Aorta (tissue), 5 donors: ENCODE measurements at places on chromosomes 2 and 18.

GRCh38 chr18:26911840-26912239 is 46.3 kb upstream of the AQP4 start:
- DNase-seq, result no peak

DNA sequence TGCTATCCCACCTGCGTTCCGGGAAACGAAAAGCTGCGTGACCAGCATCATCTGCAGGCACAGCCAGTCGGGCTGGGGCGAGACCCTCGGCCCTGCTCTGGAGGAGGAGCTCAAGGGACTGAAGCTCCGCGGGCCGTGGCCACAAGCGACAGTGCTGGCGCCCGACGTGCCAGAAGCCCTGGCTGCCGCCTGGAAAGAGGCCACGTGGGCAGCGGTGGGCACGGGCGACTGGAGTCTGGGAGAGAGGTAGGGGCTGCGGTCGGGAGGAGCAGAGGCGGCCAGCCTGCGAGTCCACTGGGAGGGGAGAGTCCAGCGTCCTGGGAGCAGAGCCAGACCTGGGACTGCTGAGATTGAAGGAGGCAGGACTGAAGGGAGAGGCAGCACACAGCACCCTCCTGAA is 9.2 kb downstream of the DTYMK start:
- peak; percentile 71 for DNase-seq

- DNase-seq, result no peak
Measured at GRCh38 chr2:38509314-38509946, 93.3 kb downstream of the HNRNPLL start.

GRCh38 chr18:58252166-58252565 is 208.1 kb downstream of the NEDD4L start:
- DNase-seq, result no peak

DNA sequence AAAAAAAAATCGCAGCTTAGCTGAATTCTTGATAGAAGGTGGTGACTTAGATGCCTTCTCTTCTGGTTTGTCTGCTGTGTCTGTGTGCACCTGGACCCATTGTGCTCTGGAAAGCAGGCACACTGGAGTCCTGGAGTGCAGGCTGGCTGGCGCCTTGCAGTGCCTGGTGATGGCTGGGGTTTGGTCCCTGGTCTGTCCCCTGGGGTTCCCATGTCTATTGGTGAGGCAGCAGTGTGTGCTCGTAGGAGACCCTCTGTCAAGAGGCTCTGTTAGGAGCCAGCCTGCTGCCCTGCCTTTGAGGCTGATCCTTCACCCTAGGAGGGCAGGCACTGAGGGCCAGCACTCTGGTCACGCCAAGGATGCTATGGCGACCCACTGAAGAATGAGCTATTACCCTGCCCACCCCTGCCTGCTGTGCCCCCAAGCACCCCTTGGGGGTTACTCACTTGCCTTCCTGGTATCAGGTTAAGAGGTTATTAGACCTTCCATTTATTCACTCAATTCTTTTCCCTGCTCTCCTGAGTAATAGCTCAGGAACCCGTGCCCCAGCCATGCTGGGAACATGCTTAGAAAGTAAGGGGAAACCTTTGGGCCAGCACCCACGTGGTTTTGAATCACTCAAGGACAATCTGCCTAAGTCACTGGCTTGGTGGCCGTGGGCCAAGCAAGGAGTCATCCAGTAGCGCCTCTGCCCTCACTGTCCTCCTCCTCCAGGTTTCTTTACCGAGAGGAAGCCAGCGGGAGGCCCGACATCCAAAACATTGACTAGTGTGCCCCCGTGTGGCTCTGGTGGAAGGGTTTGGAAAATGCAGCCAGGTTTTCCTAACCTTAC is 284.5 kb downstream of the PRKCE start:
- DNase-seq, result peak; percentile 96

DNA sequence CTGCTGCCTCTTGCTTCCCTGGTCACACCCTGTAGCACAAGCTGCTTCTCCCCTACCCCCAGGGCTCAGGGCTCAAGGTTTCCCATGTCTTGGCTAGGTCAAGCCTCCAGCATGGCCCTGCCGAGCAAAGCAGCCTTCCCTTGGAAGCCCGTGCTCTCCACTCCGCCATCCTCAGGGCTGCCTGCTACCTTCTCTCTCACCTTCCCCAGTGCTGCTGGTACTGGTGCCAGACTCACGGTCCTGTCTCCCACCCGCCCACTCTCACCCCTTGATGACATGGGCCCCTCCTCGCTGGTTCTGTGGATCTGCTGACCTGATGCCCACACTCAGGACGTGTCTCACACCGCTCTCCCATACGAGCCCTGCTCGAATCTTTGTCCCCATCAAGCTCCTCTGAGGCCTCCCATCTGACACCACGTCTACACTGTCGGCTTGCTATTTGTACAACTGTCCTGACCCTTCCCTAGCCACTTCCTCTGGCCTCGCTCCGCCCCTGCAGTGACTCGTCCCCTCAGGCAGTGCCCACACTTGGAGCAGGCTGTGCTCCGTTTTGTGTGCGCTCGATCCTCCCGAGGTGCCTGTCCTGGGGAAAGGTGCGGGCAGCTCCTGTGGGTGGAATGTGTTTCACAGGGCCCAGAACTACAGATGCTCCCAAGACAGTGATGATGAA is 49.9 kb downstream of the ZAP70 start:
- no peak for DNase-seq

DNA sequence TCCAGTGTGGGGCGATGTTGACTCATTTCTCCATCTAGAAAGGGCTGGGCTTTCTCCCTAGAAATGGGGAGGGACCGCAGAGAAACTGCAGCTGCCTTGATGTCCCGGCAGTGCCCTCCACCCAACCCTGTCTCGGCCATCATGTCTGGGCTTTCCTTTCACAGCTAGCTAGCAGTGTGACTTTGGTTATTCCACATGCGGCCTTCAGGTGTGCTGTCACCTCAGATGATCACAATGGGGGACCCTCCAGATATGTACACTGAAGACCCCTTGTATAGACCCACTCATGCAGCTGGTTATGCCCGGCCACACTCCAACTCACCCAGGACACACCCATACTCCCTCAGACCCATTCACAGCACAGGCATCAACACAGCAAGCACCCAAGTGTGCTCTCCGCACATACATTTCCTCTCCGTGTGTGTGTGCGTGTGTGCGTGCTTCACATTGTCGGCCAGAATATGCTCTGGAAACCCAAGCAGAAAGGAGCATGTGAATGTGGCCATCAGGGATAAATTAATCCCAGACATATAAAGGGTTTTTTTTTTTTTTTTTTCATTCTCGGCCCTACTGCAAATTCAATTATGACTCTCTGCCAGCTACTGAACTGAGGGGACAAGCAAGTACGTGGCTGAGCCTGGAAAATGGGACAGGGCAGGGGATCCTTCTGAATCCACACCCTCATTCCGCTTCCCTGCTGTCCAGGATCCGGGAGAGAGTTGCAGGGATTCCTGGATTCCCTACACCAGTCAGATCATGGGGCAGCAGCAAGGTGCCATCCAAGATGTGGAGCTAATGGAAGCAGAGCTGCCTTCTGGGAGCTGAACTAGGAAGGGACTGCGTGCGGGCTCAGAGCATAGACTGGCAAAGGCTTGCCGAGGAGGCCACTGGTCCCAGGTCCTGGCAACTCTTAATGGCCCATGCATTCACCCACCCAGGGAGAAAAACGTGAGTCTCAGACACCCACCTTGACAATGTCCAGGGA is 240.2 kb downstream of the DYSF start:
- peak; percentile 34 for DNase-seq

DNA sequence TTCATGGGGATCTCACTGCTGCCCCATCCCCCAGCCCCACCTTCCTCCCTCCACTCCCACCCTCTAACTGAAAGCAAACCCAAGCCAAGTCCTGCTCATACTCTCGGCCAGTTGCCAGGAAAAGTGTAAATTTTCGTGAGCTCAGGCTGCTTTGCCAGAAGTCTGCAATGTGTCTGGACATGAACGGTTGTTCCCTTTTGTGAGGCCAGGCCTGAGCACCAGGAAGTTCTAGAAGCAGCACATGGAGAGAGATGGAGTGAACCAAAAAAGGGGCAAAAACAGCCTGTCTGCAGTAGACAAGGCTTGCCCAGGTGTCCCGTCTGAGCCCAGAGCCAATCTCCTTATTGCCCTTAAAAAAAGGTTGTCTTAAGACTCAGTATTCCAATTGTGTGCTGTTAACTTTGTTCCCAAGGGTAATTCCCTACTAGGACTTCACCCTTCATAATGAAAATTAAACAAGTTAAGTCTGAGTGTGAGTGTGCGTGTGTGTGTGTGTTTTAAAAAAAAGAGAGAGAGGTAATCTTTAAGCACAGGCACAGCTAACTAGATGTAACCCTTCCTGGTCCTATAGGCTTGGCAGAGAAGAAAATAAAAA is 247.1 kb downstream of the BCL11A start:
- no peak for DNase-seq

DNA sequence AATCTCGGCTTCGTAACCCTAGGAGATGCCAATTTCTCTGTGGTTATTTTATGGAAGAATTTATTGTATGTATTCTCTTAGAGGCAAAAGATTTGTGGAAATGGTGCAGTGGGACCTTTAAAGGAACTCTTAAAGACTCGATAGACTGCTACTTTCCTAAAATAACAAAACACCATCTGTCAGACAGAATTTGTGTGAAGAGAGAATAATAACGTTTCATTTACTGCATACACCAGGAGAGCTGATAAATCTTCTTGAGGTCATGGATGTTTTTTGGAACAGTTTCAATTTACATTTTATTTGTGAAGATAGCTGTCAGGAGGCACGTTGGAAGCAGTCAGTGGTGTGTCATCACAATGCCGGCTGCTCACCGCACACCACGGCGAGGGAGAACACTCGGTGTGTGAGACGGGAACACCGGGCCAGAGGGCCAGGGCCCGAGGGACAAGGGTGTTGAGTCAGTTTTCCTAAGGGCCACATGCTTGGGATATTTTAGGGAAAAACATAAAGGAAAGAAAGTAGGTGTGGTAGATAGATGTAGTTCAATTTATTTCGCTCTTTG is 1681.0 kb upstream of the DDX18 start:
- DNase-seq, result no peak

DNA sequence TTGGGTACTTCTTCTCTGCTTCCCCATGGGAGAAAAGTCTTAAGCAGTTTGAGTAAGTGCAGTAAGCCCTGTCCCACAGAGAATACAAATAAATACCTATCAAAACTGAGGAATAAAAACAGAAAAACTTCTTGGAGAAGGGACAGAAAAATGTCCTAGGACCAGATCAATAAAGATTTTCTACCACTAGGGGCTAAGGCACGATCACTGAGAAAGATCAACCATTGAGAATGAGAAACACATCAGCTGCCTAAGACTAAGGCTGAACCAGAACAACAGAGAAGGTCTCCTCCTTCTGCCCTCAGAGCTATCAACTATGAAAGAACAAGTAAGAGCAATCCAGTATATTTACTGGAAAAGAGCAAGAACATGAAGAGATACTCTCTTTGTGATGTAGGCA is 763.6 kb upstream of the LRRTM1 start:
- no peak for DNase-seq

DNA sequence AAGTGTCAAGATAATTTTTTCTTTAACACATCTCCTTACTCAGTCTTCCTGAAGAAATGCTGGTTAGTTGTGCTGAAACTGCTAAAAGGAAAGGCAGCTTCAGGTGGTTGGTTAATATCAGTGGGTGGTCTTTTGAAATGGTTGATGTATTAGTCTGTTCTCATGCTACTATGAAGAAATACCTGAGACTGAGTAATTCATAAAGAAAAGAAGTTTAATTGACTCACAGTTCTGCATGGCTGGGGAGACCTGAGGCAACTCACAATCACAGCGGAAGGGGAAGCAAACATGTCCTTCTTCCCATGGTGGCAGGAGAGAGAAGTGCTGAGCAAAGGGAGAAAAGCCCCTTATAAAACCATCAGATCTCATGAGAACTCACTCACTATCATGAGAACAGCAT is 125.9 kb upstream of the CYRIA start:
- no peak for DNase-seq

GRCh38 chr2:108459441-108459840 is 10.4 kb downstream of the GCC2 start:
- DNase-seq, result no peak

DNA sequence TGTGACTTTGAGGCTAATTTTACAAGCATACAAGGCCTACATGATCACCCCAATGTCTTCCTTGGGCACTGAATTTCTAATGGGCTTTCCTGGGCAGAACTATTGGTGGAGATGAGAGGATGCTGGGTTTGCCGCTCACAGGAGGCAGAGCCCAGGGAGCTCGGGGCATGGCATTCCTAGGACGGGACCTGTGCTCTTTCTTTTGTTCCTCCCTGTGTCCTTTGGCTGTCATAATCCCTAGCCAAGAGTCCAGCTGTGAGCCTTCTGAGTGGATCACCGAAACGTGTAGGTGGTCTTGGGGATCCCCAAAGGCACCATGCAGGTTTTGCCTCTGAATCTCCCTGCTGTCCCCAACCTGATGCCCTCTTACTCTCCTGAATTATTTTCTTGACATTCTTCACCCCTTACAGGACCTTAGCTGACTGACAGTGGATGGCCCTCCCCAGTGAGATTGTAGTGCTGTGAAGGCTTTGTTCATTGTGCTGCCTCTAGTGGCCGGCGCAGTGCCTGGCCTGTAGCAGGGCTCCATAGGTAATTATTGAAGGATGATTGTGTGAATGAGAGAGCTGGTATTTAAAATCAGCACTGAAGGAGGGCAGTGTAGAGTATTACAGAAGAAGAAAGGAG is 221.9 kb downstream of the ZNF407 start:
- DNase-seq, result no peak

- DNase-seq, result no peak
Measured at GRCh38 chr2:144230033-144230432, 289.9 kb downstream of the ZEB2 start.

DNA sequence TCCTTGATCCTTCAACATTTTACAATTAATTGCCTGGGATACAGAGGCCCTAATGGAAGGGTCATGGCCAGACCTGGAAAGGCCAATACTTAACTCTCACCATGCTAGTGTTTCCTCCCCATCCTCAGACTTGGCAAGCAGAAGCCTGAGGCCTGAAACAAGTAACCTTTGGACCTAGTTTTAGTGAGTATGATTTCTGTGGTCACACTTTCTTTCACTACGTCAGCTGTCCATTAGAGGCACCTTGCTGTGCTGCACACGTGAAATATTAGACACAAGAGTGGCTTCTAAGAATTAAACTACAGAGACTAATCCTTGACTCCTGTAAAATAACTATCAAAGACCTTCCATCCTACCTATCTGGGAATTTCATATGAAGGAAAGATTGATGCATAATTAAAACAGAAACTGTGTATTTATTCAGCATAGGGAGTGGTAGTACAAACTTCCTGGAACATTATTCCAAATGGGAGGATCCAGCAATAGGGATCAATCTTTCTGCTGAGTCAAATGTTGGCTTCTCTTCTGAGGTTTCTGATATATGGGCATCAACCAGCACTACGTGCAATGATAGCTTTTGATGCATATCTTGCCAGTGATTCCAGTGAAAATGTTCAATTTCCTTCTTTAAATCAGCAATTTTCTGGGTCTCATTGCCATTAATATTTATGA is 249.7 kb downstream of the IKZF2 start:
- DNase-seq, result no peak

DNA sequence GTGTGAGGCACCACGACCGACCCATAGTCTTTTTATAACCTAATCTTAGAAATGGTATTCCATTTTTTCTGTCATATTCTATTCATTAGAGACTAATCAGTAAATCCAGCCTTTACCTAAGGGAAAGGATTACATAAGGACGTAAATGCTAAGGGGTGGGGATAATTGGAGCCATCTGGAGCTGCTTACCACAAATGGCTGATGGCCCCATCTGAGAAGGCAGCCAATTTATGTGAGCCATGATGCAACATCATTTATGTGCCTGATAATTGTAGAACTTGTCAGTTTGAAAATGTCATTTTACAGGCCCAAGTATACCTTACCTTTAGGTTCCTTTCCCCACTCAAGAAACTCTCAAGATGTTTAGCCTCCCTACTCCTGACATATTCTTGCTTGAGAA is 44.0 kb downstream of the ARHGEF33 start:
- DNase-seq, result no peak
